ENCODE measurements at places on chromosomes 11 and 22.

DNA sequence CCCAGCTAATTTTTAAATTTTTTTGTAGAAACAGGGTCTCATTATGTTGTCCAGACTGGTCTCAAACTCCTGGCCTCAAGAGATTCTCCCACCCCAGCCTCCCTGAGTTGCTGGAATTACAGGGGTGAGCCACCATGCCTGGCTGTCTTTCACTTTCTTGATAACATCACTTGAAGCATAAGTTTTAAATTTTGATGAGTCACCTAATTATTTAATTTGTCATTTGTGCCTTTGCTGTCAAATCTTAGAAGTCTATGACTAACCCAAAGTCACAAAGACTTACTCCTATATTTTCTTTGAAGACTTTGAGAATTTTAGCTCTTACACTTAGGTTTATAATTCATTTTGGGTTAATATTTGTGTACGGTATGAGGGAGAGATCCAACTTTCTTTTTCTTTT, 14.5 kb upstream of the MSANTD2 start:
- no peak for DNase-seq

- no peak for DNase-seq
Observed at GRCh38 chr11:9688716-9689511, 25.0 kb downstream of the SWAP70 start.

- DNase-seq = no peak
Observed at GRCh38 chr11:11318461-11318860, 34.6 kb downstream of the CSNK2A3 start.

GRCh38 chr11:69912161-69912910, 93.1 kb upstream of the FGF3 start:
- DNase-seq = no peak

DNA sequence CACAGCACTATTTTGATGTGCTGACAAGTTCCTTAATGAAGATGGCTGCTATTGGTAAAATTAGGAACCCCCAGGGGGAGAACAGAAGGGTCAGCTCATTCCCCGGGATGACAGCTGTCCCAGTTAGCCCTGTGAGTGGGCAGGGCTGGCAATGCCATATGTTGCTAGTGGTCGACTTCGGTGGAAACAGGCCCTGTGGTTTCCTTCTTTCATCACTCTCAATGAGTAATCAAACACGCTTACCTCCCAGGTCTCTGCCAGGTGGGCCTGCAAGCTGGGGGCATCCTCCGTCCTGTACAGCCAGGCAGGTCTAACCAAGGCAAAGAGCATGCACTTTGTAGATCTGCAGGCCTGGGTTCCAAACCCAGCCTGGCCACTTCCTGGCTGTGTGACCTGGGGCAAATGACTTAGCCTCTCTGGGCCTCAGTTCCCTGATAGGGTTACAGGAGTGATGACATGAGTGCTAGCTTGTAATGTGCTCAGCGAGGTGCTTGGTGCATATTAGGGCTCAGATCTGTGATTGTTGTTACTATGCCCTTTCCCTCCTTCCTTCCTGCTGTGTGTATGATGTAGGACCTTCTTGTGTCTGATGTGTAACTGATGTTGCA, 85.2 kb downstream of the TSPAN18 start:
- DNase-seq = no peak

DNA sequence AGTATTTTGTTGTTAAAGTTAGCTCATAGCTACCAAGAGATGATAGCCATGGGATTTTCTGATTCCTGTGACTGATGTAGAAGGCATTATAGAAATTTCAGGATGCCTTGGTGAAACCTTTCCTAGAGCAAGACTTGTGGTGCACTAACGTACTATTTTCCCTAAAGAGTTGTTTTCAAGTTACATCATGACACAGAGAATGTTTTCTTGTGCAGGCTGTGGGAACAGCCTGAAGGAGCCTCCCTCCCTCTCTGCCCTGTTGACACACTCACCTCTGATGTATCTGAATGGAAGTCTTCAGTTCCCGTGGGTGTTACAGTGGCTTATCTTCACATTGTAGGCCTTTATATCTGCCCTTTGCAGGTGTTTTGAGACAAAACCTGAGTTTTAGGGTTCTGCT, 121.6 kb downstream of the LDLRAD3 start:
- DNase-seq = no peak

GRCh38 chr11:93249459-93250220, 51.8 kb upstream of the SLC36A4 start:
- no peak for DNase-seq

GRCh38 chr11:46808799-46809431, 37.2 kb downstream of the CKAP5 start:
- DNase-seq = no peak

DNA sequence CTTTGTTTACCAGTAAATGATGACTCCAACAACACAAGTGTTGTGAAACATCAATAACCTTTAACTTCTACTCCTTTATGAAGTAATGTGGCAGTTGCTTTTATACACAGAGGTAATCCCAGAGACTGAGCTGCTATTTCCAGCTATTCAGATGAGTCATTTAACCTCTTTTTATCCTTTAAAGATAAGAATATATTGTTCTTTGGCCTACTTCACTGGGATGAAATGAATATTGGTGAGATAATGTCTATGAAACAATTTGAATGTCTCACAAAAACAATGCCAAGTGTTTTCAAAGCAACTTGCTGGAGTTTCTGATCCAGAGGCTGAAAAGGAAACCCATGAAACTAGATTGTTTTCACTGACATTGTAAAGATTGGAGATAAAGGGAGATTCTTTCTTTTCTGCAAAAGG, 564.4 kb upstream of the LUZP2 start:
- no peak for DNase-seq

- no peak for DNase-seq
Observed at GRCh38 chr11:122241566-122241965, 125.6 kb upstream of the BLID start.

- DNase-seq = no peak
Observed at GRCh38 chr11:58801302-58801701, 43.2 kb downstream of the GLYATL2 start.

GRCh38 chr11:76512851-76513653, 68.2 kb downstream of the EMSY start:
- DNase-seq = no peak

DNA sequence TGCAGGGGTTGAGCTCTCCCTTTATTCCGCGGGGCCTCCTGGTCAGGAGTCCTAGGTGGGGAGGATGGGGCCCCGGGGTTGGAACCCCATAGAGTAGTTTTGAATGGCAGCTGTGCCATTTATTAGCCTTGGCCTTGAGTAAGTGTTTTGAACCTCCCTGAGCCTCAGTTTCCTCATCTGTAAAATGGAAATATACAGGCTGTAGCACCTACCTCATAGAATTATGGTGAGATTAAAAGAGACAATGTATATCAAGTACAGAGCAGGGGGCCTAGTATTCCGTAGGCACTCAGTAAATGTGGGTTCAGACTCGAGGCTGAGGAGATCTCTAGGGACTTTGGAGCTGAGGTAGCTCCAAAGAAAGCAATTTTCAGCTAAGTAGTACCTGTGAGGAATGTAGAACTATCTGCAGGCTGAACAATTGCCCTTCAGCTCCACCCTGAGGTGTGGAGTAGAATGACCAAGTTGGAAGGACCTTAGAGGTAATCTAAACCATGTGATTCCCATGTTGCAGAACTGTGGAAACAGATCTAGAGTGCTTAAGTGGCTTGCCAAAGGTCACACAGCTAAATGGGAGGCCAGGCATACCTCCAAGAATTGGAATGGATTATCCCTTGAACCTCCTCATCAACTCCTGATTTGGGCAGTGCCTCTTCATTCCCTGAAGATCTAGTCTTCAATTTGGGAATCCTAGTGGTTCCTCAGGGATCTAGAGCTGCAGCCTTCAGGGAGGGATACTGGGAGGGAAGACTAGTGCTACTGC, 682 bp downstream of the PGAP2 start:
- no peak for DNase-seq

GRCh38 chr11:31958076-31958735, 132.7 kb upstream of the RCN1 start:
- peak; percentile 57 for DNase-seq

- DNase-seq = no peak
Observed at GRCh38 chr11:34439610-34440198, 970 bp downstream of the CAT start.

- peak; percentile 8 for DNase-seq
Observed at GRCh38 chr11:1181853-1182535, 24.2 kb downstream of the MUC5AC start.

DNA sequence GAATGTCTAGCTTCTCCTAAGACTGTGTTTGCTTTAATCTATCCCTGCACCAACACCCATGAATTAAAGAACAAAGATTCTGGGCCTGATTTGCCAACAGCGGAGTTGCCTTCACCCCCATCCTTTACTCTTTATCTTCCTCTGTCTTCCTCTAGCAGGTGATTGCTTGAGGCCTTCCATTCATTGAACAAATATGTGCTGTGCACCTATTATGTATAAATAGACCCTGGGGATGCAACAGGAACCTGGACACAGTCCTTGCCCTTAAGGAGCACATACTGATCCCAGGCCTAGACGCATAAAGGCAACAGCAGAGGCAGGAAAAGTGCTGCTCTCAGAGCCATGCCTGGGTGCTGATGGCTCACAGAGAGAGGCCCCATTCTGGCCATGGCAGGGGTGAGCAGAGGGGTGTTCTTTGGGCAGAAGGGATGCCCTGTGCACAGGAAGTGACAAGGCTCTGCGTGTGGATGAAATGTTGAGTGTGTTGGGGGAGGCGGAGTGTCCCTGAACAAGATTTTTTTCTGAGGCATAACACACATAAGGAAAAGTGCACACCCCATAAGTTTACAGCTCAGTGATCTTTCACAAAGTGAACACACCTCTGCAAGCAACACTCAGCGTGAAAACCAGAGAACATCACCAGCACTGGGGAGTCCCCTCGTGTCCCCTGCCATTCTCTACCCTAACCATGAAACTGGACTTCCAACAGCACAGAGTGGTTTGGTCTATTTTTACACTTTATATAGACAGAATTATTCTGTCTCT, 145.9 kb downstream of the GRIK4 start:
- DNase-seq = no peak

- DNase-seq = no peak
Observed at GRCh38 chr11:81568918-81569317, 1164.7 kb downstream of the FAM181B start.
